Activated T-cell treated with anti-CD3 and anti-CD28 coated beads, Interleukin-2, amount 50 U/mL, for 48 hours (primary cell): ENCODE measurements at places on chromosomes 5 and 9.

GRCh38 chr5:41918105-41918504 is 7.0 kb upstream of the FBXO4 start:
- DNase-seq = no peak

- no peak for DNase-seq
Observed at GRCh38 chr9:20722221-20722620, 38.2 kb downstream of the FOCAD start.

DNA sequence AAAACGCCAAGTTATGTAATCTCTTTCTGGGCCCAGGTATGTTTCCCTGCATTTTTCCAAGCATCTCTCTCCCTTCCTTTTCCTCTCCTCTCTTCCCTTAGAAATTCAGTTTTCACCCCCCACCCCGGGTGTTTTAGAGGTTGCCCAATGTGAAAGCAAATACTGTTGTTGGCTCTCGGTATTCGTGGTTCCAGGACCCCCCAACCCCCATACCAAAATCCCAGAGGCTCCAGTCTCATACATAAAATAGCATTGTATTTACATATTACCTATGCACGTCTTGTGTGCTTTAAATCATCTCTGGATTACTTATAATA is 48.8 kb downstream of the ACER2 start:
- no peak for DNase-seq

- no peak for DNase-seq
Observed at GRCh38 chr5:112125903-112126302, 293.2 kb downstream of the EPB41L4A start.

GRCh38 chr9:130846487-130847305 is 11.6 kb downstream of the ABL1 start:
- DNase-seq = no peak

DNA sequence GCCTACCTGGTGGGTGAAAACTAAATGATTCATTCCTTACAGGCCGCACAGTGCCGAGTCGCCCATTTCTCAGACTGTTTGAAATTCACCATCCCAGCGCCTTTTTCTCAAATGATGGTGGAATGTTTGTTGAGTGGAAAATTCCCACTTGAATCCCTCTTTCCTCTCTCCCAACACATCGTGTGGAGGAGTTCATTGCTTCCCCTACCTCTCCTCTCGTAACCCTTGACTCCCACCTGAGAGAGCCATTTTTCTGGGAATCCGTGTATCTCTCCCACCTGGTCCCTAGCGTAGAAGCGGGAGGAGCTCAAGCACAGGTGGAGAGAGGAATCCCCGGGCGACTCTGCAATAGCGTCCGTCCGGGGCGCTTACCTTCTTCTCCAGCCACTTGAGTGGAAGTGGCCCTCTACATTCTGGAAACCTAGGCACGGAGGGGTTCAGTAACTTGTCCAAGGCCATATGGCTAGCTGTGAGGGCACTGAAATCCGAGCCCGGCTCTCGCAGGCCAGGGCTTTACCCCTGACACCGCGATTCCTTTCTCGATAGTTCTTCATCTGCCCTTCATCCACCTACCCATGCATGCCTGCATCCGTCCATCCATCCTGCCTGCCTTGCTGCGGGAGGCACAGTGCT is 683 bp downstream of the OSMR start:
- DNase-seq = no peak

GRCh38 chr5:137442660-137443059 is 56.5 kb downstream of the SPOCK1 start:
- DNase-seq = no peak

GRCh38 chr5:132257131-132258101 is at the start of gene PDLIM4:
PDLIM4 (plus strand) TSS chr5:132257696; CDS start chr5:132257735, 39 bp downstream.
- DNase-seq = peak; percentile 18

DNA sequence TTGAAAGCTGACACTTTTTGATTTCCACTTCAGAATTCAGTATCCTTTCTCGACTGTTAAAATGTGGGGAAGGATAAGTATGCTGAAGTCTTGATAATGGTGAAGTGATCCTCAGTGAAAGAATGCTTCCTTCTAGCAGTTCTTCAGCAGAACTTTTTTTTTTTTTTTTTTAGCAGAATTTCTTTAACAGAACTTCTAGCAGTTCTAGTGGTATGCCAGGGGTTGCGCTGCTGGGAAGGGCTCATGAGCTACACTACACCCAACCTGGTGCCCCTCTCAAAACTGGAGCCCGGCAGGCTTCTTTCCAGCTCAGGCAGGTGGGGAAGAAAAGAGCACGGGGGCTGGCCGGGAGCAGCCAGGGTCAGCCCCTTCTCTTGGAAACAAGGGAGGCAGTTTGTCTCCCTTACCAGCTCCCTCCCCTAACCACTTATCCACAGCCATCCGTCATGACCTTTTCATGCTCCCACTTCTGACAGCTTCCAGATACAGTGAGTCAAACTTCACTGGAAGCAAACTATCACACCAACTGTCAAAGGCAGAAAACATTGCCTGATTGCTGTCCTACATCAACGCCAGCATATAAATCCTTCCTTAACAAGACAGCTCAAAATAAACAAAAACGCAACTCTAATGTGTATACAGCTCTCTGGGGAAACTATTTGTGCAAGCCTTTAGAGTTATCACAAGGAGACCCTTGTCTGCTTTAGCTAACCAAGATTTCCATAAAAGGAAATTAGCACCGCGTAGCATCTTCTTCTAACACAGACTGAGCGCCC is 211.5 kb downstream of the GAPVD1 start:
- no peak for DNase-seq

DNA sequence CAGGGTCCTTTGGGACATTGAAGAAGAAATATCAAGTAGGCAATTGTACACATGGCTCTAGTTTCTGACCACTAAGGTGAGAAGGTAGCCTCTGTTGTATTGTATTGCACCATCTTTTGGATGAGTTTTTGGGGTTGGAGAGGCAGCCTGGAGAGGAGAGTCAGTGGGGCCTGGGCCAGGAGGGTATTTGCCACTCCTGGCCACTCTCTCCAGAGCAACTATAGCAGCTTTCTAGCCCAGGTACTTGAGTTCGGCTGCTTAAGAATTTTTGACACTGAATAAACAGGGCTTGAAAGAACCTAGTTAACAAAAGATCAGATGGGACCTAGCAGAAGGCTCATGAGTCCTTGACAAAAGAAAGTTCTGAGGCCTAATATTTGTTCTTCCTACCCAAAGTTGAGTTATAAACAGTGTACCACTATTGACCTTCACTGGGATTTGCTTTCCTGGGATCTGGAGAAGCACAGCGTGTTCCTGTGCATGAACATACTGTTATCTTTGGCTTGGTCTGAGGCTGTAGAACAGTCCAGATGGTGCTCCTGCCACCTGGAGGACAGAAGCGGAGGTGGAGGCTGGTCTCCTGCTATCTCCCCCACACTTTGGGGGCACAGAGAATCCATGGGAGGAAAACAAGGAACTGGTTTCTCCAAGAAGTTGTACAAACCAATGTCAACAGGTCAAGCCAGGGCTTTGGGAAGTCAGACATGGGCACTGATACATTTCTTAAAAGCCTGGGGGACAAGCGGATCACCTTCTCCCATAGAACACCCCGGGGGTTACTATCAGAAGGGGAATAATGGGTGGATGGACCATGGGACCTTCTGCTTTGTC is 110.4 kb upstream of the LIFR start:
- peak; percentile 15 for DNase-seq

GRCh38 chr9:95024097-95024671 is 293.3 kb downstream of the FANCC start:
- no peak for DNase-seq

- no peak for DNase-seq
Observed at GRCh38 chr5:111972548-111972947, 215.6 kb upstream of the NREP start.

DNA sequence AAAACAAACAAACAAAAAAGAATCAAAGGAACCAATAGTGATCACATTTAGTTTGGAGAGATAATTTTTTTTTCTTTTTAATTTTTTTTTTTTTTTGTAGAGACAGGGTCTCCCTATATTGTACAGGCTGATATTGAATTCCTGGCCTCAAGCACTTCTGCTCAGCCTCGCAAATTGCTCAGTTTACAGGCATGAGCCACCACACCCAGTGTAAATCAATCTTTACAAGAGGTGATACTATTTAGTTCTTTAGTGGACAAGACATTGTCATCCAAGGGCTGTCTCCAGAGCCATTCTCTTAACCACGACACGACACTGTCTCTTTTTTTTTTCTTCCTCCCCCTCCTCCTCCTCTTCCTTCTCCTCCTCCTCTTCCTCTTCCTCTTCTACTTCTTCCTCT is 29.6 kb downstream of the ERAP2 start:
- DNase-seq = no peak

DNA sequence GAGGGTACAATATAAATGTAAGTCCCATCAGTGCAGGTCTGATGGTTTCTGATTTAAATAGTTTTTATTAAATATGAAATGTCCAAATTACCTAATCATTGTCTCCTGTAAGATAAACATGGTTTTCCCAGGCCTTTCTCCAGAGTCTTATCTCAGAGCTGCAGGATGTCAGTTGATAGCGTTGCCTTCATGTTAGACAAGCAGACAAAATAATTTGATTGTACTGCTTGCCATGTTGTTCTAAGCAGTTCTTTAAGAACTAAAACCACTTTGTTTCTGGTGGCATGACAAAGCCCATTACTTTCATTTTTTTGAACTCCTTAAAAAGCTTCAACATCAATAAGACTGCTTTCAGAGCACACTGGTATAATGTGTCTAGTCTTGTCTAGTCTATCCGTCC is 1073.5 kb downstream of the MAT2B start:
- no peak for DNase-seq

DNA sequence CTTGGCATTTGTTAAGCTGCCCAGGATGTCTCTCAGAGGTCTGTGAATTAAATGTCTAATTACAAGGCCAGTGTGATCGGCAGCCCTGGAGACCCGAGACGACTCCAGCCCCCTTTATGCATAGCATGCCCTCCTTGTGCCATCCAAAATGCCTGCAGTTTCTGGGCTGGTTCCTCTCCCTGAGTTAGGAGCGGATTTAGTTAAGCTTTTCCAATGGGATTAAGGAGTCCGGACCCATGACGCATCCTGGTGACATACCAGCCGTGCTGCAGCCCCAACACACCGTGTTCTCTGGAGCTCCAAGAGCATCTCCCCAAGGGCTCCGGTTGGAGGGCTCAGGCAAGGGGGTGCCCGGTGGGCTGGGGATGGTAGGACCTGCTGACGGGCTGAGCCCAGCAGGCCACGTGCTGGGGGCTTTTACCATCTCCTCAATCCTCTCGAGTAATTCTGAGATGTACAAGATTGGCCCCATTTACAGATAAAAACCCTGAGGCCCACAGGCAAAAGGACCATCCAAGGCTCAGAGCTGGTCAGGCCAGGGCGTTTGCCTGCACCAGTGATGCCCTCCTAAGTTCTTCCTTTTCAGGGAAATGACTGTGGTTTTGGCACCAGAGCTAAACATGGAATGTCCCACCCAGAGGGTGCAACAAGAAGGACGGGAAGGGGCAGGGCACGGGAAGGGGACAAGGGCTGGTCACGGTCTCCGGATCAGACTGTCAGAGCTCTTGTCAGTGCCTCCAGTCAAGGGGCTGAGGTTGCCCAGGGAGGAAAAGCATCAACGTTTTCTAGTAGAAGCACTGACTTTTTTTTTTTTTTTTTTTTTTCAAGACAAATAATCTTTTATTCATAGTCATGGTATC is 82.6 kb upstream of the PHYKPL start:
- no peak for DNase-seq

- DNase-seq = no peak
Observed at GRCh38 chr9:81637276-81637675, 52.1 kb downstream of the TLE1 start.

- no peak for DNase-seq
Observed at GRCh38 chr9:77811832-77812231, 163.7 kb upstream of the GNA14 start.

DNA sequence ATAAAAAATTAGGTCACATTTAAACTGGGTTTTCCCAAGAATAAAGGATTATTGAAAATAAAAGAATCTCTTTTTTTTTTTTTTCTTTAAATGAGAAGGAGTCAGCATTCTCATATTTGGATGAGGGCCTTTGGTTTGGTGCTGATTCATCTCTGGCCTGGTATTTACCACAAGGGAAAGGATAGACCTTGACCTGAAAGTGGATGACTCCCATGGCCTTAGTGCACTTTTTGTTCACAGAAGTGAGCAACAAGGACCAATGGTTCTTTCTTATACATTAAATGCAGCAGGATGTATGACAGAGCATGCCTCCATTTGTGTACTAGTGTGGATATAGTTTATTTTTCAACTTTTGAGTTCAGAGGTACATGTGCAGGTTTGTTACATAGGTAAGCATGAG is 6.9 kb downstream of the YTHDC2 start:
- DNase-seq = no peak

GRCh38 chr5:172943283-172943841 is 15.9 kb upstream of the RPL26L1 start:
- no peak for DNase-seq

- no peak for DNase-seq
Observed at GRCh38 chr5:63439537-63439936, 522.7 kb downstream of the HTR1A start.

DNA sequence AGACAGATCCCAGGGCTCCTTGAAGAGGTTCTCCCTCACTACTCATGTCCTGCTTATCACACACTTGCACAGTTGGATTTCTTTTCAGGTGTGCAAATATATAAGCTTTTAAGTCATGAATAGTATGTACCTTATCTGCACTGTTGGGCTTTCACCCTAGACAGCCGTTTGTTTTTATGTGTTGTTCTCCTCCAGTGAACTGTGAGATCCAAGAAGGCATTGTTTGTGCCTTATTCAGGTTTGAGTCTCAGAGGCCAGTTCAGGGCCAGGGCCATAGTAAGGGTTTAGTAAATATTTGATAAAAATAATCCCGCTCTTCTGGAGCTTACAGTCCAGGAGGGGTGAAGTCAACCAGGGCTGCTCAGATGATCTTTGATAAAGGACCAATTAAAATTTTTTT is 480.0 kb downstream of the TMEM38B start:
- DNase-seq = no peak
